Natural killer cell treated with Interleukin-12 subunit alpha and Interleukin-12 subunit beta and Interleukin-15 and Interleukin-18, amount 100 ng/mL, for 72 hours (primary cell): ENCODE measurements at places on chromosomes 7 and 10. TPM values are rescaled to one million over a fixed set of nuclear protein-coding genes. Genes with fewer than 3 reads are reported as not detected.

The MRLN gene
- not detected for total RNA-seq

The STEAP4 gene
- not detected for total RNA-seq

DNA sequence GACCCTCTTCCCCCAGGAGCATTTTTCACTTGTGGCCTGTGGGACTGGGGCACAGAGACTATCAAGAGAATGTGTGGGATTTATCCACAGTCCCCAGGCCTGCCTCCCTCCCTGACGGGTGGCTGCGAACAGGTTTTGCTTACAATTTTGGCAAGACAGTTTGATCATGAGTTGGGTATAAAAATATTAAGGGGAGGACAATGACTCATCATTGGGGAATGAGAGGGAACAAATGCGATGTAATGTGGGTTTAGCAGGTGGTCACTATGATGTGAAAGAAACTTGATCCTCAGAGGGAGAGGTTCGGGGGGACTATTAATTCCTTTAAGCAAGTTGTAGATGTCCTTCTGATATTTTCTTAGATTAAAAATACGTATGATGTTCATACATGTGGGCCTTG is 52.2 kb downstream of the EMX2 start:
- no peaks in the 10 kb centered on the region for H3K36me3 ChIP-seq
- H3K27ac ChIP-seq, result no peak overlapping the region
- H3K4me3 ChIP-seq, result no peak overlapping the region
- peaks cover 52% of the 10 kb centered on the region for H3K27me3 ChIP-seq
- no peaks in the 10 kb centered on the region for H3K4me1 ChIP-seq
- DNase-seq, result no peak

DNA sequence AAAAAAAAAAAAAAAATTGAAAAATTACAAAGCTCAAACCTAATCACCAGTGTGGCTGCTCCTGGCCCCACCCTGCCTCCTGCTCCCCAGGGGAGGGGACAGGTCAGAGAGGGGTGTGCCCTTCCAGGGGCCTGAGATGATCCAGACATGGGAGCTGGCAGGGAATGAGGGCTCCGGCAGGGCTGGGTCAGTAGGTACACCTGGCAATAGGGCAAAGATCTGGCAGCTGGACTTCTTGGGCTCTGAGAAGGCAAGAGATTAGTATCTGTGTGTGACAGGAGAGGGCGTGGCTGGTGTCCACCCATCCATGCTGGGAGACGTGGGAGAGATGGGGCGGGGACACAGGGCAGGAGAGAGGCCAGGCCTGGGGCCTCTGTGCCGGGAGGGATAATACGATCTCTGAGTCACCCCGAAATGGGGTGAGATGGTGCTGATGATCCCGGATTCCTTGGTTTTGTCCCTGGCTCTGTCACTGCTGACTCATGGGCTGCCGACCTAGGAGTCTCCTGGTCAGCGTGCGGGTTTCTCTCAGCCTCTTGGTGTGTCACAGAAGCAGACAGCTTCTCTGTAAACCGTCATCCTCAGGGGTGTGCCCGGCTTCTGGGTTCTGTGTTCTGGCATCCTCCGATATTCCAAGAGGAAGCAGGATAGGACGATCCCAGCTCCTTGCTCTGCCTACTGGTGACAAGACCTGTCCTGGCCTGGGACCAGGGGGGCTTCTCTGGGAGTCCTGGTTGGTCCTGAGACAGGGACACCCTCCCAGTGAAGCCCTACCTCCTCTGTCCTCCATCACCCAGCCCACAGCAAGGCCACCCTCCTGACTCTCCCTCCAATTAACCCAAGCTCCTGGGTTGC is 8.2 kb upstream of the CLDN4 start:
- H3K4me1 ChIP-seq, result peaks cover 10% of the 10 kb centered on the region
- peaks cover 19% of the 10 kb centered on the region for H3K27me3 ChIP-seq
- no peak overlapping the region for H3K4me3 ChIP-seq

GRCh38 chr10:45379891-45380540 is 6.0 kb downstream of the ALOX5 start:
- H3K27ac ChIP-seq, result no peak overlapping the region
- H3K27me3 ChIP-seq, result peaks cover 24% of the 10 kb centered on the region
- DNase-seq, result no peak
- H3K4me3 ChIP-seq, result no peak overlapping the region
- no peaks in the 10 kb centered on the region for H3K36me3 ChIP-seq

GRCh38 chr10:72567421-72567820 is 58.5 kb downstream of the MICU1 start:
- no peaks in the 10 kb centered on the region for H3K27me3 ChIP-seq
- no peak for DNase-seq
- H3K36me3 ChIP-seq, result no peaks in the 10 kb centered on the region
- H3K4me3 ChIP-seq, result no peak overlapping the region
- no peak overlapping the region for H3K27ac ChIP-seq
- peaks cover 20% of the 10 kb centered on the region for H3K4me1 ChIP-seq
